ENCODE measurements at places on chromosomes 12 and 14.

GRCh38 chr14:53542732-53543131 lies 389.6 kb upstream of the DDHD1 start:
- no peak for DNase-seq

DNA sequence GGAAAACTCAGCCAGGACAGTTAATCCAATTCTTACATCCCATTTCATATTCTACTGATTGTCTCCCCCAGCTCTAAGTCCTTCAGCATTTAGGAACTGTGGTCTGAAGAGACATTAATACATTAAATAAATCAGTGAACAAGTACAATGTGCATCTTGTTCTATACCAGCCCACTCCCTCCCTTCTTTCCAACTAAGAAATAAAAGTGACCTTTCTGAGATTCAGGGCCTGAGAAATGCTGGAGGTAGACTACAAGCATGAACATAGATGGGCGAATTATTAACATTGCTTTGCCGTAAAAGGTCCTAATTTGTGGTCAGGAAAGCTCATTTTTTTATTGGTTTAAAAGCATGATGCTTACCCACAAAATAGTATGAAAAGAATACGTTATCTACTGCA lies 113.1 kb downstream of the NELL2 start:
- no peak for DNase-seq

DNA sequence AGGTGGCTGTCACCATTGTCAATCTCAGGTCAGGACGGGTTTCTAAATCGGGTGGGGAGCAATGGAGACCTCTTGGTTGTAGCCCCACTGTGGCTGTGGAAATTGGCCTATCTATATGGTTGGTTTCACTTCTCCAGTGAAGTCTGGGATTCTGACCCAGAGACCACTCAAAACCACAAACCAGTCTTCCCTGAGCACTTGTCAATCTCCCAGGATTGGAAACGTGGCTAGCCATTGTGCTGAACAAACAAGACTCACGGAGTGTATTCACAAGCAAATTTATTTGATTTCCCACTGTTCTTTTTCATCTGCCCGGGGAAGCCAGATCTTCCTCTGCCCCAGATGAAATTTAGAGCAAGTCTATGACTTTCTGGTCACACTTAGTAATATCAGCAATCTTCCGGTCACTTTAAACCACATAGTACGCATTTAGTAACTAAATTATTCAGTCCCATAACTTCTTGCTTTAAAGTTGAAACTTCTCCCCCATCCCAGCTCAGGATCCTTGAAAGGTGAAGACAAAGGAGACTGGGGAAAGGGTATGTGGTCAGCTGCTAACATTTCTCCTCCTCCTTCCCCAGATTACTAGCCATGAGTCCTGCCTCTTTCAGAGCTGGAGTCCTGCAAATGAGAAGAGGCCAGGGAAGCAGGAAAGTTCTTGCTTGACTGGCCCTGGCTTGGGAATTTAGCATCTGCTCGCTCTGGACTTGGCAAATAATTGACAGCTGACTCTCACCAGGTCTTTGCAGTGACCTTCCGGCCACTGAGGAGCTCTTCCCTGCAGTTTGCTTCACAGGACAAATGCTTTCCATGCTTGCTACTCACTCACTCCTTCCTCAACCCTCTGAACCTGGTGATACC lies 123.2 kb upstream of the MAX start:
- DNase-seq, result no peak

DNA sequence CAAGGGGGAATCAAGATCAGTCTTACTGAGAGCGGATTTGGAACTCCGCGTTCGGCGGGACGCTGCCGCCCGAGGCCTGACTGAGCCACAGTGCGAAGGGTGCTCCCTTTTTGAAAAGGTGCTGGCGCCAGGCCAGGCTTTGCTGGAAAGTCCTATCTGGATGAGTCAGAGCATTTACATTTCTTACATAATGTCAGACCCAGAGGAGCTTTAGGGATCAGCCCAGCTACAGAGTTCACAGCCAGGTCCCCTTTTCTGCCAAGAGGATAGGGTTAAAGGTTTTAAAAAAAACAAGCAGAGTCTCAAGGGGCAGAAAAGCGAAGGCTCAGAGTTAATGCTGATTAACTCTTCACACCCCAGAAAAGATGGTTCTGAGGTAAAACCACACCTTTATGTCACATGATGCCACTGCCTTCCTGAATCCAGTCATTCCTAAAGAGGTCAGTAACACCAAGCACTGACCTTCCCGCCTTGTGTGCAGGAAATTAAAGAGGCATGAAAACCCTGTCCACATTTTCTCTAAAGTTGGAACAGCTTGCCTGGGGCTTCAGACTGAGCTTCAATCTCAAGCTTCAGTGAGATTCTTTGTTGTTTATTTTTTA lies 11.7 kb upstream of the FBXL14 start:
- DNase-seq, result peak; percentile 87

DNA sequence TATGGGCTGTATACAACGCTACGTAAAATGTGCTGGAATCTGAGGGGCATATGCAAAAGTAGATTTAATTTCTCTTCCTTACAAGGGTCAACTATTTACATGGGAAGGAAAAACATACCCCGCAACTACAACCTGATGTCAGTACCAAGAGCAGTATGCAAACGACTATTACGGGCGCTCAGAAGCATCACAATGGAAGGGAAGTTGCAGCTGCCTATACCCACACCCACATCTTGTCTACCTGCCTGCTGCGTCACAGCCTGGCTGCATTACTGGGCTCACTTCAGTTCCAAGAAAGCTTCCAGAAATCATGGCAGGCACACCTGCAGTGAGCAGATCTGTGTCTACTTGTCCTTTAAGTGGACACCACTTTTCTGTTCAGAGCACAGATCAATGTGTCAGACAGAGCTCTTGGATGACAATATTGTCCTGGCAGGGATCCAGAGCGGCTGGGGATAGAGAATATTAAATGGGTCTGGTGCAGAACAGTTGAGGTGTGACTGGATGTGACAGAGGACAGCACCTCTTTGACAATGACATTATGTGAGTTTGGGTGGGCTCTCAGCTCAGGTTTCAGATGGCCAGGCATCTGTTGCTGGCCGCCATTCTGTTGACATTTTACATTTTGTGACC lies 41.5 kb upstream of the GNG2 start:
- no peak for DNase-seq

GRCh38 chr12:89476904-89477595 lies 47.5 kb downstream of the GALNT4 start:
- DNase-seq, result no peak
